ENCODE measurements at places on chromosomes 13 and 19.

DNA sequence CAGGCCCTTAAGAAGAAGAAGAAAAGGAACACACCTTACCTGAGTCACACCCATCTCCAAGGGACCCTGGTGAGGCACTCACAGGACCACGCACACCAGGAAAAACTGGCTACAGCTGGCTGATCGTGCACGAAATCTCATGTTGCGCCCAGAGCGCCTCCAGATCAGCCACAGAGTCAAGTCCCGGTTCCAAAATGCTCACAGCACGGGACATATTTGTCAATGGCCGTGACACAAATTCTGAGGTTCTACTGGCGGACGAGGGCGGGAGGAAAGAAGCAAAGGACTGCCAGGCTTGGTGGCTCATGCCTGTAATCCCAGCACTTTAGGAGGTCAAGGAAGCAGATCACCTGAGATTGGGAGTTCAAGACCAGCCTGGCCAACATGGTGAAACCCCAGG lies 21.5 kb downstream of the SH3GL1 start:
- no peak for DNase-seq

DNA sequence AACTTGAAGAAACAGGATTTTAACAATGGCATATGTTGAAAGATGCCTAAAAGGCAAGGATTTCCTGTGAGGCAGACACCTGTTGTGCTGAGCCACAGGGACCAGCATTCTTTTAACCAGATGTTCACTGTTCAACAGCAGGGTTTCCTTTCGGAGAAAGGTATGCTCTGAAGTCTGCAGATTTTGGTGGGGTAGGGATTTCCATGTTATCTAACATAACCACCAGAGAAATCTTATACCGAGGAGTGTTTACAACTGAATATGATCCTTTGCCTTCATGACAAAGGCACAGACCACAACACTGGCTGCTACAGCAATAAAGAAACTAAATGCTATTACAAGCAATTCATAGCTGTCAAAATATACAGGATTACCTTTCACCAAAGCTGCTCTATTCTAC lies 48.1 kb downstream of the MPHOSPH8 start:
- no peak for DNase-seq

- no peak for DNase-seq
Observed at GRCh38 chr13:46332772-46333171, 54.3 kb downstream of the RUBCNL start.

DNA sequence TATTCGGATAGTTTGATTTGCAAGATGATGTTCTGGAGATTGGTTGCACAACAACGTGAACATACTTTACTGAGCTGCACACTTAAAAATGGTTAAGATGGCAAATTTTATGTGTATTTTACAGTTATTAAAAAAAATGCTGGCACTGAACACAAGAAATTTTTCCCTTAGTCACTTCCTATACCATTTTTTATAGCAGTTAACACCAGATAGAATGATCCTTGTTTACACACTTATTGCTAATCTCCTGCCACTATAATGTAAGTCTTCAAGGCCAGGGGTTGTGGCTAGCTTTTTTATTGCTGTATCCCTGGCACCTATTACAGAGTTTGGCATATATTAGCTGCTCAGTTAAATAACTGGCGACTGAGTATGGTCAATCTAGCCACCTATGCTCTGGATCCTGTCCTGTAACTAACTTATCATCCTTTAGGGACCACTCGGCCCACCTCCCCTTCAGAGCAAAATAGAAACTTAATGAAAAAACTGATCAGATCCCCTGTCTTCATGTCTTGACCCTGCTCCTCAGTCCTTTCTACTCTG lies 2.0 kb upstream of the EBPL start:
- DNase-seq, result no peak

- DNase-seq, result no peak
Observed at GRCh38 chr13:20495087-20496023, 30.3 kb downstream of the CRYL1 start.

DNA sequence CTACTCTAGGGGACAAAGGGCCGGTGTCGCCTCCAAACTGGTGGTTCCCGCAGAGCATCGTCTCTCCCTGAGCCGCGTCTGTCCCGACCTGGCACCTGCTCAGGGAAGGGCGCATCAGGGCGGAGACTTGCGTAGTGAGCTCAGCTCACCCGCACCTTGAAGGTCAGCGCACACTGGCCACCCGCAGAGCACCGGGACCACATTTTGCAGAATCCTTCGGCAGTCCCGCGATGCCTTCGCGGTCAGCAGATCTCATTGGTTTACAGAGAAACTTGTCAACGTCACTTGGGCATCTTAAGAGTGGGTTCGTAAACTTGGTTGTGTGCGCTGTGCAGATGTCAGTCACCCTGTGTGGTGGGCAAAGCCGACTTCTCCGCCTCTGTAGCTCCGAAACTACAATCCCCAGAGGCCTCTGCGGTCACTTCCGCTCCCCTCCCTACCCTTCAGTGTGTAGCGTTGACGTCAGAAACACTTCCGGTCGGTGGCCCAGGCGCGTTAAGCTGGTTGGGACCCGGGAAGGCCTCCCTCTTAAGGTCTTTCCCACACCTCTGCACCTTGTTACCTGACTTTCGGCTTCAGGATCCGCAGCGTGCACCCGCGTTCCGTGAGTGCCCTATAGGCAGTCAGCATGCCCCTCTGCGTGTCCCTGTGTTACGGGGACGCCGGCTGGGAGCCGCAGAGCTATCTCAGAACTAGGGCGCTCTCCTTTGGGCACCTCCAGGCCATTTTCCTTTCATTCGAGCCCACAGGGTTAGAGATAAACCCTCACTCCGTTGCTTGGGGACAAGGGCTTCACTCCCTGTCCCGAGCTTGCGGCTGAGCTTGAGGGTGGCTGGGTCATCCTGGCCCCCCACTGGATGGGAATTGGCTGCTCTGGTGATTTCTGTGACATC lies 36.5 kb upstream of the ZNF527 start:
- DNase-seq, result no peak

All from cortex of kidney (tissue), 1 donor.